ENCODE measurements at places on chromosomes 1 and 21. TPM values are rescaled to one million over a fixed set of nuclear protein-coding genes. Genes with fewer than 3 reads are reported as not detected.
A peak's percentile ranks its signal among the peaks of the same experiment; 100 is the strongest.

DNA sequence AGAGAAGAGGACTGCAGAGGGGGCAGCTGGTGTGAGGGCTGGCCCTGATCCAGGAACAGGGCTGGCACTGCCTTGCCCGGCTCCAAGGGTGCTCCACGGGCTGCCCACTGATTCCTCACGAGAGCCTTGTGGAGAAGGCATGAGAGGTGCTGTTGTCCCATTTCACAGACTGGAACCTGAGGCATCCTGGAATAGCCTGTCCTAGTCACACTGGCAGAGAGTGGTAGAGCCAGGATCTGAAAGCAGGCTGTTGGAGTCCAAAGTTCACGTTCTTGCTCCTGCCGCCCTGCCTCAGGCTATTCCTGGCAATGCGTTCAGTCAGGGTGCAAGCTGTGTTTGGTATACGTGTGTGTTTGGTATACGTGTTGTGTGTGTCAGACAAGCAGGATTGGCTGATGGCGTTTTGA lies 1.8 kb downstream of the RER1 start:
- H3K4me3 ChIP-seq = peak overlapping the region; percentile 91
- no peak overlapping the region for H3K27ac ChIP-seq
- H3K4me1 ChIP-seq = peaks cover 52% of the 10 kb centered on the region
- no peak for DNase-seq
- peaks cover 38% of the 10 kb centered on the region for H3K36me3 ChIP-seq

DNA sequence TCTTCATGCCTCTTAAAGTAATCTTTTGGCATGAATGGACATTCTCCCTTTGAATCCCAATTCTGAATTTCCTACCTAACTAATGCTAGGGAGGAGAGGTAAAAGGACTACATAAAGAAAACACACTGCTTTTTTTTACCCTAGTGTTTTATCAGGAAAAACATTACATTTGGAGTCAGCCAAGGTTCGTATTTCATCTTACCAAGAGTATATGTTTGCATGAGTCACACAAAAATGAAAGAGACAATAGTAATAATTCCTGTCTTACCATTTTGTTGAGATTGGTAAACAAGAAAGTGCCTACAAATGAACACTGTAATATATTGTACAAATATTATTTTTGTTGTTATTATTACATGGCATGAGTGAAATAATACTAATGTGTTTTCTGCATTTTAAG lies 112.9 kb upstream of the WARS2 start:
- no peak overlapping the region for H3K4me3 ChIP-seq
- no peaks in the 10 kb centered on the region for H3K36me3 ChIP-seq
- no peaks in the 10 kb centered on the region for H3K4me1 ChIP-seq
- H3K27ac ChIP-seq = no peak overlapping the region

DNA sequence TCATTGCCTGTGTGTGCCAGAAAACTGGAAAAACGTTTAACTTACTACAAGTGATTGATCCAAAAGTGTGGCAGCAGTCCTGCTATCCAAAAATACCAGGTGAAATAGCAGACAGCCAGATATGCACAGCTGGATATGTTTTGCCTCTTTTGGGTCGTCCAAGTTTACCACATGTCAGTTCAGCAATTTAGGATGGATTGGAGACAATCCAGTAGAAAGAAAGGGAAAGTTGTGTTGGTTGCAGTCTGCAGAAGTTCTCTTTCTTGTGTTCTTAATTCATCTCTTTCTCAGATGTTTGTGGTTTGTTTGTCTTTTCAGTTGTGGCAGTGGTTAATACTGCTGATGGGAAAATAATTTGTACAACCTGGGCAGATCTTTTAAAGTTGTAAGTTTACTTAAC lies 645.0 kb downstream of the PTPRC start:
- no peaks in the 10 kb centered on the region for H3K36me3 ChIP-seq
- no peaks in the 10 kb centered on the region for H3K27me3 ChIP-seq
- DNase-seq = no peak
- H3K4me1 ChIP-seq = no peaks in the 10 kb centered on the region
- no peak overlapping the region for H3K4me3 ChIP-seq

GRCh38 chr1:53130878-53131589 lies 11.4 kb downstream of the SLC1A7 start:
- H3K27me3 ChIP-seq = no peaks in the 10 kb centered on the region
- H3K4me3 ChIP-seq = no peak overlapping the region
- no peaks in the 10 kb centered on the region for H3K36me3 ChIP-seq
- peak overlapping the region; percentile 33 for H3K27ac ChIP-seq
- DNase-seq = no peak
- H3K4me1 ChIP-seq = peaks cover 2% of the 10 kb centered on the region

- H3K27ac ChIP-seq = no peak overlapping the region
- H3K36me3 ChIP-seq = peaks cover 19% of the 10 kb centered on the region
These were observed 7.7 kb downstream of the AMIGO1 start for GRCh38 chr1:109501644-109502363.

DNA sequence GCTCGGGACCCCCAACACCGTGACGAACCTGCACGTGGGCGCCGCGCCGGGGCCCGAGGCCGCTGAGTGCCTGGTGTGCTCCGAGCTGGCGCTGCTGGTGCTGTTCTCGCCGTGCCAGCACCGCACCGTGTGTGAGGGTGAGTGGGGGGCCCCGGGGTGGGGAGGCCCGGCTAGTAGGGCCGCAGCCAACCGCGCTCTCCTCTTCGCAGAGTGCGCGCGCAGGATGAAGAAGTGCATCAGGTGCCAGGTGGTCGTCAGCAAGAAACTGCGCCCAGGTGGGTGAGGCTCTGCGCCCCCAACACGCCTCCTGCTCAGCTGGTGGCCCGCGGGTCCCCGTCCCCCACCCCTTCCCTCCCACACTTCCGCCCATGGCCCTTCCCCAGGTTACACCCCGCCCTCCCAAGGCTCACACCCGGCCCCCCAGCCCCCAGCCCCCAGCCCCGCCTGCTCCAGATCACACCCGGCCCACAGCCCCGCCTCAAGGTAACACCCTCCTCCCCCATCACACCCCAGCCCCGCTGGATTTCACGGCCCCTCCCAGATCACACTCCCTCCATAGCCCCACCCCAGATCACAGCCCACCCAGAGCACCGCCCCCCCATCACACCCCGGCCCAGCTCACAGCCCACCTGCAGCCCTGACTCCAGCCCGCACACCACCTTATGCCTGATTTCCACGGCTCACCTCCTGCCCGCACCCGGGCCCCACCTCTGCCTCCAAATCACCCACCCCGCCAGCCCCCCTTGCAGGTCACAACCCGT lies 2.4 kb upstream of the MMP23B start:
- H3K27ac ChIP-seq = no peak overlapping the region
- H3K4me1 ChIP-seq = peaks cover 39% of the 10 kb centered on the region
- H3K4me3 ChIP-seq = no peak overlapping the region
- no peak for DNase-seq
- H3K27me3 ChIP-seq = peaks cover 34% of the 10 kb centered on the region
- peaks cover 31% of the 10 kb centered on the region for H3K36me3 ChIP-seq

DNA sequence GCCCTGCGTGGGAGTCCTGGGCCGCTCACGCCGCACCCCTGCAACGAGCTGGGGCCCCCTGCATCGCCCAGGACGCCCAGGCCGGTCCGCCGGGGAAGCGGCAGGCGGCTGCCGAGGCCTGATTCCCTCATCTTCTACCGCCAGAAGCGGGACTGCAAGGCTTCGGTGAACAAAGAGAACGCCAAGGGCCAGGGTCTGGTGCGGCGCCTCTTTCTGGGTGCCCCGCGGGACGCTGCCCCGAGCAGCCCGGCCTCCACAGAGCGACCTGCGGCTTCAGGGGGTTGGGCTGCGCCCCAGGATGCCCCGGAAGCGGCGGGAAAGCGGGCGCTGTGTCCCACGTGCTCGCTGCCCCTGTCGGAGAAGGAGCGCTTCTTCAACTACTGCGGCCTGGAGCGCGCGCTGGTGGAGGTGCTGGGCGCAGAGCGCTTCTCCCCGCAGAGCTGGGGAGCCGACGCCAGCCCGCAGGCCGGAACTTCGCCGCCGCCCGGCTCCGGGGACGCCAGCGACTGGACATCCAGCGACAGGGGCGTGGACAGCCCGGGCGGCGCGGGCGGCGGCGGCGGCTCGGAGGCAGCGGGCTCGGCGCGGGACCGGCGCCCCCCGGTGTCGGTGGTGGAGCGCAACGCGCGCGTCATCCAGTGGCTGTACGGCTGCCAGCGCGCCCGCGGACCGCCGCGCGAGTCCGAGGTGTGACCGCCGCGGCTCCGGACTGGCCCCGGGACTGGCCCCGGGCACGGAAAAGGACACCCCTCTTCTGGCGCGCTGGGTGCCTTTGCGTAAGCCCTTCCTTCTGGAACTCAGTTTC lies 2.7 kb downstream of the FAM110D start:
- DNase-seq = peak; percentile 74
- peak overlapping the region; percentile 68 for H3K4me3 ChIP-seq
- peaks cover 3% of the 10 kb centered on the region for H3K27me3 ChIP-seq

GRCh38 chr1:56527548-56528302 lies 51.6 kb downstream of the PLPP3 start:
- peaks cover 100% of the 10 kb centered on the region for H3K4me1 ChIP-seq
- no peaks in the 10 kb centered on the region for H3K27me3 ChIP-seq
- DNase-seq = no peak

DNA sequence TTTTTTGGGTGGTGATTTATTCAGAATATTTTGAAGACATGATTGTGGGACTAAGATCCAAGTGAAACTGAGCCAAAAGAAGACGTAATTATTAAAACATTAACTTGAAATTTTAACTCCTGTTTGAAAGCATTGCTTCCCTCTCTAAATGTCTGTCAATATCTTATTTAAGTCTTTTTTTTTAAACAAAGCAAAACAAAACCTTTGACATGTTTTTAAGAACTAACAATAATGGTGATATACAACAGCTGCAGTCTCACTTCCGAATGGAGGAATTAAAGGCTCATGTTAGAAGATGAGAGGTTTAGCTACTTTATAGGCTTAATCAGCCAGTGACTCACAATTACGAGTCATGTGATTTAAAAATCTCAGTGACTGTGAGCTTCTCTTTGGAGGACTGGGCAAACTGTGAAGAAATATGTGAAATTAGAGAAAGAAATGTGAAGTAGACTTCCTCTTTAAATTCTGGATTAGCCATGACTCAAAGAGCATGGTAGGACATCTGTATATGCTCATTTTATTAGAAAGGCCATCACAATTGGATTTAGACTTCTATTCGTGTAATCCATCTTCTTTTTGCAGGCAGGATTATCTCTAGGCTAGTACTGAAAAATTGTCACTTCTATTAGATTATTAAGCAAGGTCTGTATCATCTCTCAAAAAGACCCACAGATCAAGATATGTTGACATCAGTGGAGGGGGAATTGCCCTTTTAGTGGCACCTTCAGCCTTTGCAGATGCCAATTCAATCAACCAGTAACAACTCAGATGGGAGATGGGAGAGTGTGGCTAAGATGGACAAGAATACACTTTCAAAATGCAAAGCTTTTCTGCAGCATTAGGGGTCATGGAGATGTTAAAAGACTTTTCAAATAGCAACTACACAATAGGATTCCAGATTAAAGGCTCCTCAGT lies 28.7 kb downstream of the KCNA3 start:
- no peaks in the 10 kb centered on the region for H3K36me3 ChIP-seq
- DNase-seq = no peak
- H3K4me3 ChIP-seq = no peak overlapping the region
- H3K27me3 ChIP-seq = peaks cover 70% of the 10 kb centered on the region
- H3K27ac ChIP-seq = peak overlapping the region; percentile 30
- peaks cover 16% of the 10 kb centered on the region for H3K4me1 ChIP-seq

DNA sequence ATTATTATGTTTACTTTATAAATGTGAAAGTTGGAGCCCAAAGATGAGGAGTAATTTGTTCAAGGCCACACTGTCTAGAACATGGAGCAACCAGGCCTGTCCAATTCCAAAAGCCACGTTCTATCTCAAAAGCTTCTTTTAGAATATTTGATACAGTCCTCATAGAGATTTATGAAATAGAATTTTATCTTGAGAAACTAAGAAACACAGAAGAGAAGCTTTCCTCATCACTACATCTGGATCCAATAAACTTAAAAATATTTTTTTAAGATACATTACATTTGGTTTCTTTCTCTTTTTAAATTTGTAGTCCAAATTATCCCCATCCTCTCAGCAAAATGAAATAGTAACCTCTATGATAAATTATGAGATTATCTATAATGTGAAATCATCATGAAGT lies 58.9 kb downstream of the DDAH1 start:
- peak overlapping the region; percentile 67 for H3K27ac ChIP-seq
- H3K4me3 ChIP-seq = no peak overlapping the region
- H3K4me1 ChIP-seq = peaks cover 17% of the 10 kb centered on the region

GRCh38 chr1:15953791-15954241 lies 22.1 kb downstream of the ZBTB17 start:
- no peak for DNase-seq
- no peak overlapping the region for H3K4me3 ChIP-seq
- H3K27me3 ChIP-seq = no peaks in the 10 kb centered on the region
- H3K36me3 ChIP-seq = peaks cover 5% of the 10 kb centered on the region

DNA sequence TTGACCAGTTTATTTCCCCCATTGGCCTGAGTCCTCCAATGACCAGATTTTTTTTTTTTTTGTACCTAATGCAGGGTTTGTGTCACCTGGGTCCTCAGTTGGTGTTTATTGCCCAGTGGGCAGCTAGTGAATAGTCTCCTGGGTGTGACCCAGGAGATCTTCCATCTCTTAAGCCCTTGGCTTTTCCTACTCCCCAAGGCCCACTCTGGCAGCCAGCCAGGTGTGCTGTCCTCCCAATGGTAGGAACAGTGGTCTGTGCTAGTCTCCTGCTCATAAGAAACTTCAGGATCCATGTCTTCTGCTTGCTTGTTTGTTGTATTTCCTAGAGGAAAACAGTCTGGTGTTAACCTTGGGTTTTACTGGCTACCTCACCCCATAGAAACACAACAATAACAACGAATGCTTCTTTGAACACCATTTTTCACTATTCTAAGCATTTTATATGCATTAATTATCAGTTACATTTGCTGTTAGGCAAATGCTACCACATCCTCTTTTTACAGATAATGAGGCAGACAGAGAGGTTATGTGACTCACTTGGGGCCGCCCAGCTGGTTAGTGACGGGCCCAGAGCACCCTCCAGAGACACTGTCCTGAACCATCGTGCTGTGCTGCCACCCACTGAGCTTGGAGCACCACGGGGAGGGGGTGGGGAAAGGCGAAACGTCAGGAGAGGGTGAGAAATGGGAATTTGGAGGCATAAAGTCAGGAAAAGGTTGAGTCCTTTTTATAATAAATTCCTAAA lies 107.5 kb downstream of the HIVEP3 start:
- no peak overlapping the region for H3K4me3 ChIP-seq
- H3K27ac ChIP-seq = no peak overlapping the region
- DNase-seq = no peak
- peaks cover 65% of the 10 kb centered on the region for H3K4me1 ChIP-seq
- no peaks in the 10 kb centered on the region for H3K27me3 ChIP-seq

Gene FAM167B
- total RNA-seq = 7.9 TPM

Gene AMY1A
- not detected for total RNA-seq

Gene PRDX6
- 363 TPM for total RNA-seq

Gene SPRR5
- not detected for total RNA-seq

Gene FCGR3B
- 1.5 TPM for total RNA-seq

Gene DHRS3
- total RNA-seq = 89.7 TPM

Gene THEM5
- not detected for total RNA-seq

Gene COL11A1
- not detected for total RNA-seq

Gene WDR64
- not detected for total RNA-seq

Gene FAM72D
- 0.19 TPM for total RNA-seq

Gene FMO5
- total RNA-seq = 3.2 TPM

Gene LORICRIN
- not detected for total RNA-seq
